ENCODE measurements at places on chromosomes 7 and 10.

GRCh38 chr7:33448035-33448434 is 318.7 kb downstream of the BBS9 start:
- no peak for DNase-seq

DNA sequence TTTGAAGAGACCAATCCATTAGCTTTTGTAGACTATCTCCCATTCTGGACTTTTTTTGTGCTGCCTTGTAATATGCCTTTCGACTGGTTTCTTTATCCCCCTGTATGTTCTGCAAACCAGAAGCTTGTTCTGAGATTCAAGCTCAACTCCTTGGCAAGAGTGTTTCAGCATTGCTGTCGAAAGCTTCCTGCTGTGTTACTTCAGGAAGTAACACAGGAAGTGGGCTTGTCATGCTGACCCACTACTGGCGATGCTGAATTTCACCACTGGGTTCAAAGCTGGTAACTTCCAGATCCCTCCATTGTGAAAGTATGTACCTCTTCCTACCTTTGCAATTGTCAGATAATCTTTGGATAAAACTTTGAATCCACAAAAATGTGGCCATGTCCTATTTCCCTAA is 57.9 kb upstream of the INSYN2A start:
- no peak for DNase-seq

GRCh38 chr10:111126077-111126476 is 49.2 kb downstream of the ADRA2A start:
- no peak for DNase-seq

DNA sequence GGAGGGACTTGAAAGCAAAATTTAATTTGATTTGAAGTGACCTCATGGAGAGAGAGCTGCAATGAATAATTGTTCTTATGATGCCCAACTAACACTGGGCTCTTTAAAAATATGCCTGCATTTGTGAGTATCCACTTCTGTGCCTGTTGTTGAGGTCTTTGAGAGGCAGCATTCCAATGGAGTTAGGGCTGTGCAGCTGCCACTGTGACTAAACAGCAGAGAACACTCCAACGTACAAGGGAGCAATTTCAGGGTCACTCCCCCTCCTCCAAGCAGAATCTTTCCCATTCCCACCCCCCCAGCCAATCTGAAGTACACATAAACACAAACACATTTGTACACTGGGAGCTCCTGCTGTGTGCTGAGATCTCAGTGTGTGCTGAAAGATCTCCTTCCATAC is 28.0 kb upstream of the GSAP start:
- no peak for DNase-seq

All from activated CD8-positive, alpha-beta memory T cell treated with anti-CD3 and anti-CD28 coated beads for 24 hours (primary cell).